ENCODE measurements at places on chromosomes 3 and 15. TPM values are rescaled to one million over a fixed set of nuclear protein-coding genes. Genes with fewer than 3 reads are reported as not detected.
A peak's percentile ranks its signal among the peaks of the same experiment; 100 is the strongest.

GRCh38 chr15:80674245-80674614, 20.9 kb upstream of the ABHD17C start:
- no peak for DNase-seq

DNA sequence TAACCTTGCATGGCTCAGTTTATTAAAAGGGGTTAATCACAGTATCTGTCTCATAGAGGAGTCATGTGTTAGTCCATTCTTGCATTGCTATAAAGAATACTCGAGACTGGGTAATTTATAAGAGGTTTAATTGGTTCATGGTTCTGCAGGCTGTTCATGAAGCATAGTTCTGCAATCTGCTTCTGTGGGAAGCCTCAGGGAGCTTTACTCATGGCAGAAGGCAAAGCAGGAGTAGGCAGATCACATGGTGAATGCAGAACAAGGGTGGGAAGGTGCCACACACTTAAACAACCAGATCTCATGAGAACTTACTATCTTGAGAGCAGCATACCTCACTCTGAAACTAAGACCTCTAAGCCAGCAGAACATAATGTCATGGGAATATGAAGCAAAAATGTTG, 42.2 kb upstream of the PTX3 start:
- DNase-seq, result no peak

DNA sequence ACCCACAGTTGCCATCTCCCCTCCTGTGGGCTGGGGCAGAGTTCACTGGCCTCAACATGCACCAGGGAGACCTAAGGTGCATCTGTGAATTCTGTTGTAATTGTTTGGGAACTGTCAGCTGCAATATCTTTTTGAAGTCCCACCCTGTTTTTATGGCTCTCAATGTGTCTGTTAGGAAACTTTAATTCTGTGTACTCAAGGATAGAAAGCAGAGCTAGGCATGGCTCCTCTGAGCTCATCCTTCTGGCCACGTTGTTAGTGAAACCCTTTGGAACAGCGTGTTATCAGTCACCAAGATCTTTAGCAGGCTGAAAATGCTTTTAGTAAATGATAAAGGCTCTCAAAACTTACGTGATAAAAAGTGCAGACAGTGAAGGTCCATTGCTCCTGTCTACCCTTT, 33.6 kb upstream of the MTMR10 start:
- no peak for DNase-seq

GRCh38 chr3:105365391-105366325, 1.1 kb upstream of the ALCAM start:
- no peak for DNase-seq

GRCh38 chr15:87439090-87439489, 817.4 kb downstream of the NTRK3 start:
- no peak for DNase-seq

DNA sequence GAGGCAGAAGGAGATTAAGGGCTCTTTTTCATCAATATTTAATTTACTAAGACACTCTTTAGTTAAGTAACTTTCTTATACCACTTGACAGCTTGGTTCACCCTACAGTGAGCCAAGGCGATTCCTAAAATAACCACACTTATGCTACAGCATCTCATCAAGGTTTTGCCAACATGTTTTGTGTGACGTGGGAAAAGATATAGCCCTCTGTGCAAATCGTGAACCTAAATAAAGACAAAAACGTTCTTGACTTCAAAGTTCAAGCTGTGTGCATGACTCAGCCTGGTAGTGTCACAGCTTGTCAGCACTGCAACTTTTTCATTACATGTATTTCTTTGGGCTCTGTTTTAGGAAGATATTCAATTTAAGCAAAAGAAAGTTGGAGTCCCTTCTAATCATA, 297.0 kb upstream of the EPHA3 start:
- no peak for DNase-seq

DNA sequence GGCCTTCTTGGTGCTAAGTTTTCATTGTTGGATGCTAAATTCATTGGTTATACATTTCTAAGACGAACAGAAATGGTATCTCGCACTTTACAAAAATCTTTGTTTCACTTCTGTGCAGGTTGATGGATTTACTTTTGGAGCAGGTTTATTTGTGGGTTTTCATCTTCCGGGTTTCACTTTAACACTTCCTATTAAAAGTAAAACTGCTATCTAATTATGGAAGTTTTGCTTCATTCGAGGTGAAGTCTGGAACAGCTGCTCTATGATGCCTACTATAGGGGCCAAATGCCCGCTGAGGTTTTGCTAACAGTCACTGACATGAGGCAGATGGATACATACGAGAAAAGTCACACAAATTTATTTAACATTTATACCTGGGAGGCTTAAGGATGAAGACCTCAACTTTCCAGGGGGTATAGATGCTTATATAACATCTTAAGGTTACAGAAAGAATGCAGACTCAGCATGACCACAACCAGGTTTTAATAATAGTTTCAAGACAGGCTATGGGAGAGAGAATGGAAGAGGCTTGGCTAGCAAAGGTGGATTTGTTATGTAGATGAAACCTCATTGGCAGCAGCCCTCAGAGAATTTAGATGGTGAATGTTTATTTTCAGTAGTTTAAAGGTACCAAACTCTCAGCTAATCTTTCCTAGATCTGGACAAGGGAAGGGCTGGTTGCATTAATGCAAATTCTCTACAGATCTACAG, 54.2 kb downstream of the OSTN start:
- no peak for DNase-seq

DNA sequence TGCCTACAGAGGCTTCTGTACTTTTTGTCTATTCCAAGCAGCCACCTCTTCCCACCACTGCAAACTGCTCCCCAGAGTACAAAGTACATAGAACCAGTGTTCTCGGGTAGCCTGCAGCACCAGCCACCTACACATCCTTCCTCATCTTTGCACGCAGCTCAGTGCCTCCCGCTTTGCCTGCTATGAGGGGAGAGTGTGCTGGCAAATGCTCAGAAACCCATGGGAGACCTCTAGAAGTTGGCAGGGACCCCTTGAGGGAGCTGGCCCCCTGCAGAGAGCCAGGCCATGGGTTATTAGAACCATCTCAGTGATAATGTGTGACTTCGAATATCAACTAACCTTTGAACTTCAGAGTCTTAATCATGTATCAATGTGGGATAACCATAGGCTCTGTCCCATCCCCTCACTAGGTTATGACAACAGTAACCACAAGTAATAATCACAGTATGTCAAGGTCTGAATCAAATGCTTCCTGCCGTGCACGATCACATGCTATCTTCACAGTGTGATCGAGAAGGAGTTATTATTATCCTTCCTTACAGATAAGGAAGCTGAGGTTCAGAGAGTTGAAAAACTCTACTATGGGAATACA, 22.8 kb upstream of the SMAD3 start:
- DNase-seq, result no peak

ANKRD63 gene
- 1.0 TPM for total RNA-seq

GRCh38 chr15:55372701-55373440, 35.3 kb downstream of the CCPG1 start:
- no peak for DNase-seq

DNA sequence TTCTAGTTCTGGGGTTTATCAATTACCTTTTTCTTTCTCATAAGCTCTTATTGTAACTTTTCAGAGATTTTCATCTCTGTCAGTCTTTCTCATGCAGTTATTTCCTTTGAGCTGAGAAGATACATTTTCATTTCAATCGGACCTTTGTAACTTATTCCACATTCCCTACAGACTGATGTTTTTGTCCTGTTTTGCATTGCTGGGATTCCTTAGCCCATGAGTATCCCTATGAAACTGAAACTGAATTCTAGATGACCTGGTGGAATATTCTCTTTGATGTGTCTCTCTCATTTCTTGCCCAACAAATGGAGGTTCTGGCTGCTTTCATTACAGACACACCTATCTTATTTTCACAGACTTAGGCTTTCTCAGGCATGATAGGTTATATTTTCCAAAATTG, 10.5 kb upstream of the EPHA6 start:
- DNase-seq, result no peak

MST1R gene
- total RNA-seq, result 2.3 TPM

WDR82 gene
- total RNA-seq, result 67.5 TPM

- DNase-seq, result no peak
Observed at GRCh38 chr3:111913163-111913763, 54.2 kb downstream of the PHLDB2 start.

GRCh38 chr3:130827486-130827885, 66.4 kb upstream of the ATP2C1 start:
- no peak for DNase-seq

DNA sequence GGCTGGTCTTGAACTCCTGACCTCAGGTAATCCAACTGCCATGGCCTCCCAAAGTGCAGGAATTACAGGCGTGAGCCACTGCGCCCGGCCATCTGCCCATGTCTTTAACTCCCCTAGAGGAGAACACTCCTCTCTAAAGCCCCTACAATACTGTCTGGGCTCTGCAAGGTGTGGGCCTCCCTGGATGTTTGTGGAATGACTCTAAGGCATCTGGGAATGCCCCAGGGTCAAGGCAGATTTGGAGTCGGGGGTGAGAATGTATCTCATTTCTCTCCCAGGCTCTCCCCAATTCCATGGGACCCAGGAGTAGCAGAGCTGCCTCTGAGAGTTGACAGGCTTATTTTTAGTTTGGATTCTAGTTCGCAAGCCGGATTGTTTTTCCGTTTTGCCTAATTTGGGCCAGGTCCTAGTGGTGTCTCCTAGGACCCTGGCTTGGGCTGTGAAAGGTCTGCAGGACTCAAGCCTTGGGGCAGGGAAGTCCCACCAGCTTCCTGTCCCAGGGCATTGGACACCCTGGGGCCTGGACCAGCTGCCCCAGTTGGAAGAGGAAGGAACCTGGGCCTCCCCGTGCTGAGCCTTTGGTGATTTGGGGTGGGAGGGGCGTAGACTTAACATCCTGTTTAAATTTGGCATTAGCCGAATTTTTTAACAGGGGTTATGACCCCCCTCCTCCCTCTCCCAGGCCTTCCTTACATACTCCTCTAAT, 53.5 kb downstream of the MAGEF1 start:
- DNase-seq, result peak; percentile 43

ZNF860 gene
- 0.17 TPM for total RNA-seq

TMEM158 gene
- 0.82 TPM for total RNA-seq

DNA sequence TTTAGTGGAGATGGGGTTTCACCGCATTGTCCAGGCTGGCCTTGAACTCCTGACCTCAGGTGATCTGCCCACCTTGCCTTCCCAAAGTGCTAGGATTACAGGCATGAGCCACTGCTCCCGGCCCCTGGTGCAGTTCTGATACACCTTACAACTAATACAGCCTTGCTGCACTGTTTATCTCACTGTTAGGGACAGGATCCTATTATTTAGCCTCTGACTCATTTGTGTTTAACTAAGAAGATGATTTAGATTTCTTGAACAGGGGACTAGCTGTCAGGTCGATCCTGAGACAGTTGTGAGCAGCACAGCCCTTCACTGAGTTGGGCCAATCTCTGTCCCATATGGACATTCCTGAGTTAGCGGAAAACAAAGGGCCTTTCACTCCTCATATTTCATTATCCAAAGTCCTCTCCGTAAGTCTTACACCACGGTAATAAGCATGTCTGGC, 19.2 kb downstream of the GYG1 start:
- DNase-seq, result no peak

- no peak for DNase-seq
Observed at GRCh38 chr15:92663250-92663951, 7.8 kb upstream of the FAM174B start.

DNA sequence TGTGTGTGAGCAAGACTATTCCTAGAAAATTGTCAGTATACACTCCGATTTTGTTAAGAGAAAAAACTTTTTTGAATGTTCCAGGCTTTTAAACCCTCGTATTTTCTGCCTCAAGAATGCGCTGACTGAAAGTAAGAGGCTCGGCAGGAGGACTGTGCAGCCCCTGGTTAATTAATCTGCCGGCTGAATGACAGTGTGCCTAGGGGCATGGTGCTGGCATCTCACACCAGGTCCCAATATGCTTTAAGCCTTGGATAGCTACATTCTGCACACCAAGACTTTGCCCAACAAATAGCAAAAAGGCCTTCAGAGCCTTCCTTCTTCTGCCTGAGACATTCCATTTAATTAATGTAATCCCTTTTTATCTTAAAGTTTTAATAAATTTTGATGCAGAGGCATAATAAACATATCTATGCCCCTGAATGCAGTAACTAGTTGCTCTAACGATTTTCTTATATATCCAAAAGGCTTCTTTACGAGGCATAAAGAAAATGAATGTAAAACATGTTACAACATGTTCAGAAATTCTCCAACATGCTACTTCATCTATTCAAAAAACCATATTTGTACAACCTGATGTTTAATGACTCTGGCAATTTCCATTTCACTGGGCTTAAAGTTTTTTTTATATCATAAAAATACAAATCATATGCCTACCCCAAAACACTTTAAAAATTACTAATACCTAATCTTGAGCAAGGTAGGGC, 37.9 kb downstream of the DPH6 start:
- DNase-seq, result no peak

USF3 gene
- total RNA-seq, result 15.6 TPM

DNA sequence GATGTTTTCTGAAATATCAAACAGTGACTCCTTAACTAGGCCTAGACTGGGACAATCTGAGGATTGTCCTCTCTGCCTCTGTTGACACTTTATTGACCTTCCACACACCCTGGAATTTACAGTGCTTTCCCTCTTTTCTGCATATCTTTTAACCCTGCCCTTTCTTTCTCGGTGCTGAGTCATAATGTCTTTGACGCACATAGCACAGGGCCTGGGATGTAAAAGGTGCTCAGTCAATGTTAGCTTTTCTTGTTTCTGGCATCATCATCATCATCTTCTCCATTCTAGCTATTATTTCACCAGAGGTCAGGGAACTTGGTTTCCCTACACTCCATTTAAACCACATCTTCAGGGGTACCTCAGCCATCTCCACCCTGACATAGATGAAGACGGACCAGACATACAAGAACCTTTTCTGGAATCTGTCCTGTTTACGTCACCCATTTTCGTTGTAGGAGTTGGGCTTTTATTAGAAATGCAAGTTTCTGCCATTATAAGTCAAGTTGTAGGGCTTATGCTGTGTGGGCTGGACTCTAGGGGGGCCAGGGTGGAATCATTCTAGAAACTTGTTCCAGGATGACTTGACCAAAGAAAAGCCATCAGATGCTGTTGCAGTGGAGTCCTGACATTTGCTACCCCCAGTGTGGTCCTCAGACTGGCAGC, 46.6 kb downstream of the ZBTB38 start:
- no peak for DNase-seq

- no peak for DNase-seq
Observed at GRCh38 chr3:48567090-48567489, 3.5 kb upstream of the UCN2 start.

GABRB3 gene
- total RNA-seq, result 4.5 TPM

- DNase-seq, result no peak
Observed at GRCh38 chr3:81300324-81300927, 461.0 kb downstream of the GBE1 start.

DNA sequence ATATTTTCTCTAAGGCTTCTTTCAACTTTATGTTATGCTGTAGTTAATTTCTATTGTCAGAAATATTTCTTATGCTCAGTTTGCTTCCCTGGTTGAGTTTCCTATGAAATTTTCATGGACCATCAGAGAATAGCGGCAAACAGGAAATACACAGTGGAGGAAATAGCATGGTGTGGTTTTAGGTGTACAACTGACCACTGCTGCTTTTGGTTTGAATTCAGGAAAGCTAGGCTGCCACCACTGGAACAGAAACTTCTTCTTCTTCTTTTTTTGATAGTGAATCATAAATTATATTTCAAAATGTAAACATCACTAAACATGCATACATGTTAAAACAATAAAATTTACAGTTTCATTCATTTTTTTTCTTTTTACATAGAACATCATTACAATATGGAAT, 316.6 kb upstream of the TGFBR2 start:
- no peak for DNase-seq
